ENCODE measurements at places on chromosomes 2 and 18.

DNA sequence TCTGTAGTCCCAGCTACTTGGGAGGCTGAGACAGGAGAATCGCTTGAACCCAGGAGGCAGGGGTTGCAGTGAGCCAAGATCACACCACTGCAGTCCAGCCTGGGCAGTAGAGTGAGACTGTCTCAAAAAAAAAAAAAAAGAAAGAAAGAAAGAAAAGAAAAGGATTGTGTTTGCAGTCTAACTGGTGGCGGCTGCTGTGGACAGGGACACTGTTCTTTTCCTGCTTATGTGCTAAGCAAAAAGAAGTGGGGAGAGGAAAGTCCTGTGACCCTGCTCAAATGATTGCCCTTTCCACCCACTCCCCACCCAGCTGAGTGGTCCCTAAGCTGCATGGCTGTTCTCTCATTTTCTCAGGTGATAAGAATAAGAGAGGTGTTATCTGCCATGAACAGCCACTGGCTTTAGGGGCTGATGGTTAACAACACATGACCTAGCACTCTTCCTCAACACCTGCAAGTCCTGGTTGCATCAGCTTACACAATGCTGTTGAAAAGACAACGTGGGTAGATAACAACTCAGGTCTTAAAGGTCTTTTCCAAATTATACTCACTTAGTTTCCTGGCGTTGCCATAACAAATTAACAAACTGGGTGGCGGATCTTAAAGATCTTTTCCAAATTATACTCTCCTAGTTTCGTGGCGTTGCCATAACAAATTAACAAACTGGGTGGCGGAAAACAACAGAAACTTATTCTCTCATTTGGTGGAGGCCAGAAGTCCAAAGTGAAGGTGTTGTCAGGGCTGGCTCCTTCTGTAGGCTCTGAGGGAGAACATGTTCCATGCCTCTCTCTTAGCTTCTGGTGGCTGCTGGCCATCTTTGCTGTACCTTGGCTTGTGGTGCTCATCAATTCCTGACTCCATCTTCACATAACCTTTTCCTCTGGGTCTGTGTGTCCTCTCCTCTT is 90.3 kb upstream of the RTN4 start:
- no peak overlapping the region for H3K27ac ChIP-seq
- H3K36me3 ChIP-seq: no peaks in the 10 kb centered on the region
- H3K4me1 ChIP-seq: peaks cover 19% of the 10 kb centered on the region
- peaks cover 6% of the 10 kb centered on the region for H3K27me3 ChIP-seq

DNA sequence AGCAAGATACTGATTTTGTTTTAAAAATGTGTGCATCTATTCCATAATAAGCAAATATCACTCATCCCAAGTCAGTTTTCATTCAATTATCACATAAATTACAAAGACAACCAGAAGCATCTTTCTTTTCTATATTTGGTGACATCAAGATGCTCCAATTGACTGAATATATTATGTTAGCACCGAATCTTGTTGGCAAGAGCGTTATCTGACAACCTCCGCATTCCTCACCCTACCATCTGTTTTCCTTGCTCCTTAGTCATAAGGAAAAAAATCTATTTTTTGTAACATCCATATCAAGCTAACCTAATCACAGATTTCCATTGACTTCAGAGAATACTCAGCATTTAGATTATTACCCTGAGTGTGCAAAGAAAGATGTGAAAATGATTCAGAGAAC is 212.2 kb upstream of the KYNU start:
- no peaks in the 10 kb centered on the region for H3K36me3 ChIP-seq
- no peak overlapping the region for H3K27ac ChIP-seq
- H3K27me3 ChIP-seq: no peaks in the 10 kb centered on the region
- no peaks in the 10 kb centered on the region for H3K4me1 ChIP-seq
- no peak overlapping the region for H3K4me3 ChIP-seq

- H3K27me3 ChIP-seq: no peaks in the 10 kb centered on the region
- DNase-seq: no peak
- H3K4me1 ChIP-seq: no peaks in the 10 kb centered on the region
- no peaks in the 10 kb centered on the region for H3K36me3 ChIP-seq
- no peak overlapping the region for H3K4me3 ChIP-seq
Measured at GRCh38 chr2:5026571-5027234, 665.5 kb upstream of the SOX11 start.

DNA sequence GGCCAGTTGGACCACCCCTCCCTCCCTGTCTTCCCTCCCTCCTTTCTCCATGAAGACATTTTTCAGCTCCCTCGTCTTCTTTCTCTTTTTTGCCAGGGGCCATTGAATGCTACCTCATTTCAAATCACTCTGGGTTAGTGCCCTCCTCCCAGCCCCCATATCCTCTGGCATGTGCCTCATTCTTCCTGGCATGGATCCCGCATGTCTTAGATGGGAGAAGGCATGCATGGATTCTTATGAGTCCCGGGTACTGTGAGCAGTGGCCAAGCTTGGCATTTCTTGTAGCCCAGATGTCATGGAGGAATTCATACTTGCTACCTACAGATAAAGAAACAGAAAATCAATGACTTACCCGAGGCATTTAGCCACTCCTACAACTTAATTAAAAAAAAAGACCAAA is 9.0 kb upstream of the HAAO start:
- no peaks in the 10 kb centered on the region for H3K36me3 ChIP-seq
- no peaks in the 10 kb centered on the region for H3K27me3 ChIP-seq
- no peak overlapping the region for H3K27ac ChIP-seq
- DNase-seq: no peak
- H3K4me3 ChIP-seq: no peak overlapping the region

DNA sequence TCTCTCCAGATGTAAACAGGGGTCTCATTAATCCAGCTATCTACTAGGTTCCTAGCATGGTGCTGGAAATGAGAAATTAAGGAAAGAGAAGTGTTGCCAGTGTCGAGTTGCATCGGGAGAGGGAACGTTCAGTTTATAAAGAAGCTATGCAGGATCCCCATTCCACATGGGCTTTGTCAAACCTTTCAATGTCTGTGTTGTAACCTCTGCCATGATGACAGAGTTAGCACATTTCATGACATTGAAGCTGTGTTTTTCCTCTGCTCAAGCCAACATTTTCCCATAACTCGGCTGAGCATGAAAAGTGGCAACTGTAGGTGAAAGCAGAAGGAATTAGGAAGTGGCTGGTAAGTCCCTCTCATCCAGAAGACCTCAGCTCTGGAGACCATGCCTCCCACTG is 133.4 kb downstream of the WDSUB1 start:
- DNase-seq: no peak
- H3K27ac ChIP-seq: no peak overlapping the region
- no peaks in the 10 kb centered on the region for H3K4me1 ChIP-seq
- no peaks in the 10 kb centered on the region for H3K36me3 ChIP-seq
- H3K27me3 ChIP-seq: peaks cover under 1% of the 10 kb centered on the region

- H3K4me1 ChIP-seq: no peaks in the 10 kb centered on the region
- no peak overlapping the region for H3K27ac ChIP-seq
- no peak overlapping the region for H3K4me3 ChIP-seq
- no peaks in the 10 kb centered on the region for H3K36me3 ChIP-seq
- H3K27me3 ChIP-seq: peaks cover 23% of the 10 kb centered on the region
- peak; percentile 5 for DNase-seq
Measured at GRCh38 chr2:43877782-43878464, 39.2 kb downstream of the ABCG8 start.

- peak overlapping the region; percentile 97 for H3K4me3 ChIP-seq
- DNase-seq: no peak
- H3K36me3 ChIP-seq: peaks cover 37% of the 10 kb centered on the region
- H3K4me1 ChIP-seq: peaks cover 78% of the 10 kb centered on the region
- H3K27me3 ChIP-seq: no peaks in the 10 kb centered on the region
- H3K27ac ChIP-seq: no peak overlapping the region
Measured at GRCh38 chr2:30235008-30235655, 3.8 kb downstream of the LBH start.

Measured in naive B cell (primary cell).